ENCODE measurements at places on chromosomes 1 and 21.

- DNase-seq, result no peak
These were observed 179.3 kb downstream of the ETS2 start for GRCh38 chr21:38984982-38985567.

- DNase-seq, result no peak
These were observed 159.7 kb downstream of the PTGER3 start for GRCh38 chr1:70887936-70888335.

- DNase-seq, result no peak
These were observed 1.2 kb upstream of the MROH7 start for GRCh38 chr1:54640361-54640760.

DNA sequence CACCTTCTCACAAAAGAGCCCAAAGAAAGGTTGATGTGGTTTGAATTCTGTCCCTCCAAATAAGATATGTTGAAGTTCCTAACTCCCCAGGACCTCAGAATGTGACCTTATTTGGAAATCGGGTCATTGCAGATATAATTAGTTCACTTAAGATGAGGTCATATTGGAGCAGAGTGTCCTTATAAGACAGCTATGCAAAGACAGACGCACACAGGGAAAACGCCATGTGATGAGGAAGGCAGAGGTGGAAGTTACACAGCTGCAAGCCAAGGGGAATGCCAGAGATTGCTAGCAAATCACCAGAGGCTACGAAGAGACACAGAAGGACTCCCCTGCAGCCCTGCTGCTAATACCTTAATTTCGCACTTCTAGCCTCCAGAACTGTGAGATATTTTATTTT lies 5.2 kb upstream of the ABCB10 start:
- DNase-seq, result no peak

DNA sequence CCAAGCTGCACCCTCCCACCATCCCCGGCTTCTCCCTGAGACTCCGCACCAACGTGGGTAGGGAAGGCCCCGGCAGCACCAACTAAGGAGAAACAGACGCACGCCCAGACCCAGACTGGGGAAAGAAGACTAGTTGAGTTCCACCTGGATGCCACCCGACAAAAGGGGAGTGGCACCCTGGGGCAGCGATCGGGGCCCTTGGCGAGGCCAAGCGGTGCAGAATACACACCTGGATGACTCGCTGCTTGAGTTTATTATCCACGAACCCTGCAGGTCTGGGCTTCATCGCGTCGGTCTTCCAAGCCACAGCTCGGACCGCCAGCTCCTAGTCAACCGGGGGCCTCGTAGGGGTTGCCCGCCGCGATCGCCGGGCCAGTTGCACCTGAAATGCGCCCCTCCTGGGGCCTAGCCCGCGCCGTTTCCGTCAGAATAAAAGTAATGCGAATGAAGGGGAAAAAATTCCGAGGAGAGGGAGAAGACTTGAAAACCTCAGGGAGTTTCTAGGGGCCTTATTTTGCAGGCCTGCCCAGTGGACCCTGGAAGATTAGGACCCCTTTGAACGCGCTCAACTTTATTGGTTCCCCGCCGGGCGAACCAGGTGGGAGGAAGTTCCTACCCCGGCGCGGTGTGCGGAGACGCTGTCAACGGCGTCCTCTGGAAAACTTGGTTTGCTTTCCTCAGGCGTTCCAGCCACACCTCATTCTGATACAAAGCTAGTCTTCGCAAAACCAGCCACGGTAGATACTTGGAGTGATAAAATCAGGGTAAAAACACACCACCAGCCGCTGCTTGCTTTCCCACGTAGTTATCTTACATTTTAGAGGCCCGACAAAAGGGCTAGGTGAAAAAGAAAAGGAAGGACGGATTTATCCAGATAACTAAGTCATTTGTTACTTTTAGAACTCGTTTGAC lies at the start of gene NVL:
NVL (minus strand) TSS at position 331 of the 912 bp plus-strand sequence; CDS start at position 286, 45 bp downstream.
- peak; percentile 68 for DNase-seq

GRCh38 chr1:78519446-78519845 lies 28.7 kb downstream of the PTGFR start:
- DNase-seq, result no peak

GRCh38 chr1:31054349-31054748 lies 11.2 kb downstream of the PUM1 start:
- DNase-seq, result no peak

- DNase-seq, result no peak
These were observed 9.6 kb downstream of the EPHX1 start for GRCh38 chr1:225819346-225820192.

DNA sequence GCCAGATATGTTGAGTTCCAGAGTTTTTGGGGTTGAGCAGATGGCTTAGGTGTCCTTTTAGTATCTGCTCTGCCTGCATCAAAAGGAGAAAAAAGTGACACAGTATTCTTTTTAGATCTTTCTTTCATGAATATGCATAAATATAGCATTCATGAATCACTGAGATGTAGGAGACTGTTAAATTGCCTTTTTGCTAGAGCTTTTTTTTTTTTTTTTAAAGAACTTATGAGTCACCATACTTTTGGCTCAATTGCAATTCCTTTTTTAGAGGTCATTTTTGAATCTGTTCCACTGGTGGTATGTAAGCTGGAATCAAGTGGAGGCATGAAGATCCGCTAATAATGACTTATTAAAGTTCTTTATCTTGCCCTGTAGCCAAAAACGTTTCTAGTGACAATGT lies 480.9 kb upstream of the ZRANB2 start:
- no peak for DNase-seq

- no peak for DNase-seq
These were observed 80.5 kb upstream of the SOX13 start for GRCh38 chr1:203992440-203992839.

DNA sequence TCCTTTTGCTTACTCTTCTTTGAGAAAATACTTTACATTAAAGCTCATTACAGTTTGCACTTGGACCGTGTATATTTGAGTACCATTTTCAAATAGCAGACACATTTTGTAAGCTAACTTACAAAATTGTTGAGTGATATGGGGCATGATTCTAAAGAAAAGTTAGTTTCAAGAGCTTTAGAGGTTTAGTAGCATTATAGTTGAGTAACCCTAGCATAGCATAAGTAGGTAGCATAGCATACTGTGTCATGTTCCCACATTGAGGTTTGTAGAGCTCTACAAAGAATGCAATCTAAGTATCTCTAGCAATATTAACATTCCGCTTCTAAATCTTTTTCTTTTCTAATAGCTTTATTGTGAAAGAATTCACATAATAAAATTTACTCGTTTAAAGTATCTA lies 92.0 kb downstream of the ITSN1 start:
- no peak for DNase-seq

- DNase-seq, result no peak
These were observed 194.2 kb downstream of the LRRIQ3 start for GRCh38 chr1:74003806-74004205.

DNA sequence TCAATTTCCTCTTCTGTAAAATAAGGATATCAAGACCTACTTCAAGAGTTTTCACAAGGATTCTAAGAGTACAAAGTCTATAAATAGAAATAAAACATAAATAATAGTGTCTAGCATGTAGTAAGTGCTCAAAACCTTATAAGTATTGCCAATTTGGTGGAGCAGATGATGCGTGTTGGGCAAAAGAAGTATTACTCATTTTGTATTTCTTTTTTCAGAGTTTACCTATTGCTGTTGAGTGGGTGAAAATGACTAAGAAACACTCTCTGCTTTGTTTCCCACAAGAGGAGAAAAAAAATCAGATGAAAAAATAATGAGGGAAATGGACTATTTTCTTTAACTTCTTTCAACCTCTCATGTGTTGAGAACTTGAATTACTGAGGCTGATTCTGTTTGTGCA lies 103.3 kb upstream of the KCNK2 start:
- no peak for DNase-seq

GRCh38 chr1:203996126-203996525 lies 76.8 kb upstream of the SOX13 start:
- DNase-seq, result no peak

DNA sequence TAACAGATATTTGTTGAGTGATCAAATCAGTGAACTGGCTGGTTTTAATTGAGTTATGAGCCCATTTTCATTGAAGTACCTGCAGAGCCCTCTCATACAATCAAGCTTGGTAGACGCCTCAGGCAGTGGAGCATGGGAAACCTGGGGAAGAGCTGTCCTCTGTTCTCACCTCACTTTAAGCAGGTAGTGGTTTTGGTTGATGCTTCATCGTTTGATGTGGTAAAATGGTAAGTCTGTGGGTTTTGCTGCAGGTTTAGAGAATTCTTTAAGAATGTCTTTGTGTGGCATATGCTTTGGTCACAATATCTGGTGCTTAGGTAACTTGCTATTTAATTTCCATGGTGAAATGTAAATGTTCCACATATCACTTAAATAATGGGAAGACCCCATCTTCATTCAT lies 10.0 kb downstream of the LAMC1 start:
- no peak for DNase-seq

DNA sequence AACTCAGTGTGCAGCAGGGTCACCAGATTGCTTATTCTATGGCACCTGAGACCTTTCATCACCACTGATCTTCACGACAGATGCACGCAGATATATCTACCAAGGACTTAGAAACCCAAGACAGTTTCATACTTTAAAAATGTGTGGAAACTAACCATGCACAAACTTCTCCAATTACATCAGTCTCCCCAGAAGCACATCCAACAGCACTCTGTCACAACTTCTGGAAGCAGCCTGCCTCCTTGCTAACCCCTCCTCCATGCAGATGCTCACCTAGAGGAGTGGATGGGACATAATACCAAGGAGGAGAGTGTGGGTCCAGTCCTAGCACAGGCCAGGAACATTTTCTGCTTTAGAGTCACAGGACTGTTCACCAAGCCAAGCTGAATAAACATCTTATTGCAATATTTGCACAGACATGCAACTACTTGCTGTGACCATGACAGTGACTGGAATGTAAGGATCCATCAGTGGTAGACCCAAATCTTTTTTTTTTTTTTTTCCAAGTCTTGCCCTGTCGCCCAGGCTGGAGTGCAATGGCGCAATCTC lies 69.4 kb downstream of the HIVEP3 start:
- DNase-seq, result no peak

- DNase-seq, result no peak
These were observed 10.8 kb downstream of the S1PR1 start for GRCh38 chr1:101247404-101248287.

DNA sequence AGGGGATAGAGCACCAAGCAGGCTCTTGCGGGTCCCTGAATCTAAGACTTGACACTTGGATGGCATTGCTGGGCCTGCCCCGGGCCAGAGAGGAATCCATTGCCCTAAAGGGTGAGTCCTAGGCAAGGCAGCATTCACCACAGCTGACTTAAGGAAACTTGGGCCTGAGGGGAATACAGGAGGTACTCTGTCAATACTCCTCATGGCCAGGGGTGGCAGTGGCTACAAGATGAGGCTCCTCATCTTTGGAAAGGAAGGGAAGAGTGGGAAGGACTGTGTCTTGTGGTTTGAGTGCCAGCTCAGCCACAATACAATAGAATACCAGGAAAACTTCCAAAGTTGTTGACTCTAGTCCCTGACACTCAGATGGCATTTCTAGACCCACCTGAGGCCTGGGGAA lies 5.1 kb downstream of the KRTAP22-1 start:
- DNase-seq, result no peak

- DNase-seq, result no peak
These were observed 50.9 kb upstream of the CNIH3 start for GRCh38 chr1:224565186-224565585.

- DNase-seq, result no peak
These were observed 4.9 kb upstream of the COL6A2 start for GRCh38 chr21:46092811-46093667.

GRCh38 chr1:3013371-3014049 lies 7.8 kb upstream of the ACTRT2 start:
- DNase-seq, result no peak

GRCh38 chr1:185541871-185542301 lies 192.3 kb upstream of the HMCN1 start:
- DNase-seq, result no peak

DNA sequence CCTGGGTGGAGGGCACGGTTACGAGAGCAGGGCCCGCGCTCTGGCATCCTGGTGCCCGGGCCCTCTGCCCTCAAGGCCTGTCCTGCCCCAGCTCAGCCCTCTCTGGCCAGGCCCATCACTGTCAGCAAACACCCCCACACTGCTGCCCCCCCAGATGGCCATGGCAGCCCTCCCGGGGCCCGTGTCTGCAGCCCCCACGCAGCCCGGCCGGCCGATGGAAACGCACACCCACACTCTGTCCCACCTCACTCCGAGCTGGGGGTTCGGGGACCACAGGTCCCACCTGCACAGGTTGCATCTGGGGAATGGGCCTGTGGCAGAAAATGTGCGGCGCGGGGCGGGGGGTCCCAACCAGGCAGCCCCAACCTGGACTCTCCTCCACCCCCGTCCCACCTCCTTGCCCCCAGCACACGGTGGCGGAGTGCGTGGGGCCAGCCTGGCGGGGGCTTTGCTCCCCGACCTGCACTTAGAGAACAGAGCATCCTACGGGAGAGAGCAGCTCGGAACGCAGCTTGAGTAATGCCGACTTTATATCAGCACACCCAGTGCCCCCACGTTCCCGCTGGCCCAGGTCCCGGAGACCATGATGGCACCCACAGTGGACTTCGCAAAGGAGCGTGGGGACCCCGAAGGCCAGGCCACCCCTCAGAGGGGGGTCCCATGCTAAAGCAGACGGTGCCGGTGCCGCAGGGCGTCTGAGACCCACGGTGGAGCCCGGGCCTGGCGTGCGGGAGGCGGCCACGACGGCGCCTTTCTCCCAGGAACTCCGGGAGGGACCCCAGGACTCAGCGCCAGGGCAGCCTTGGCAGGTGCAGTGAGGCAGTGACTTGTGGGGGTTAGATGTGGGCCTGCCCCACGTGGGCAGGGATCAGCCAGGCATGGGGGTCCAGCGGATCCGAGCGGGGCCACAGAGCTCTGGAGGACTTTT lies 7.5 kb upstream of the RNF223 start:
- DNase-seq, result no peak

- no peak for DNase-seq
These were observed 165.4 kb upstream of the NBPF11 start for GRCh38 chr1:148317288-148317985.

GRCh38 chr1:82931006-82931405 lies 1067.9 kb downstream of the TTLL7 start:
- DNase-seq, result no peak

DNA sequence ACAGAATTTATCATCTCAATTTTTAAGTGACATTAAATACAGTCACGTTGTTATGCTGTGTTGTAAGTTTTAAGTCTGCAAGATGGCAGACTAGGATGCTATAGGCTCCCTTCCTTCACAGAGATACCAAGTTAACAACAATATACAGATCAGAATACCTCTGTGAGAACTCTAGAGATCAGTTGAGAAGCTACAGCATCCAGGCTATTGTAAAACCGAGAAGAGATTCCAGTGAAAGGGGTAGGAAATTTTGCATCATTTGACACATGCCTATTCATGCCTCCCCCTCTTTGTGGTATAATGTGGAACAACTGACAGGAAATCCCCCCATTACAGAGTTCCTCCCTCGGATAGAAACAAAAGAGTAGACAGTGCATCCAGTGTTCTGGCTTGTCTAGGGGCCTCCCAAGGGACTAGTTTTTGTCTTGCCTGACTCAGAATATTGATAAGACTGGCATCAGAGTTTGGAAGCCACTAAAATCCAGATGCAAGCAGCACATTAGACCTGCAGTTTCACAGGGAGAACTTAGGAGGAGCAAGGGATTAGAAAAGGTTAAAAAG lies 80.6 kb downstream of the LBR start:
- no peak for DNase-seq

Measured in stimulated activated CD8-positive, alpha-beta memory T cell treated with anti-CD3 and anti-CD28 coated beads, Interleukin-7, amount 100 ng/mL, for 4 hours (primary cell).